Thymus (tissue), 14 donors: ENCODE measurements at places on chromosomes 13 and 19. TPM values are rescaled to one million over a fixed set of nuclear protein-coding genes. Genes with fewer than 3 reads are reported as not detected.

Gene GSX1
- 0.19 TPM for total RNA-seq

Gene STOML3
- total RNA-seq: 0.05 TPM

Gene URAD
- total RNA-seq: 0.38 TPM

Gene PSPN
- total RNA-seq: 0.90 TPM

Gene NR1H2
- 27.9 TPM for total RNA-seq

Gene CCDC8
- total RNA-seq: 10.3 TPM

Gene OR10H5
- total RNA-seq: not detected

Gene NALCN
- 0.28 TPM for total RNA-seq

Gene MIR17HG
- 10.2 TPM for total RNA-seq

Gene CD37
- 31.6 TPM for total RNA-seq

Gene CRB3
- 1.1 TPM for total RNA-seq

Gene RETN
- total RNA-seq: 9.5 TPM

Gene ATP4B
- total RNA-seq: 0.38 TPM

Gene GRIK5
- total RNA-seq: 0.33 TPM

Gene LRG1
- total RNA-seq: 0.52 TPM

Gene ZNF793
- total RNA-seq: 2.5 TPM

Gene ZNF835
- 0.71 TPM for total RNA-seq

Gene ZNF44
- 7.1 TPM for total RNA-seq

Gene TSHZ3
- total RNA-seq: 0.28 TPM

Gene C3
- total RNA-seq: 46.1 TPM

Gene MKNK2
- total RNA-seq: 59.4 TPM

Gene TDRD12
- total RNA-seq: 2.6 TPM

Gene RASGRP4
- total RNA-seq: 1.1 TPM

Gene NPAS1
- total RNA-seq: 0.09 TPM

Gene SLC25A30
- 2.9 TPM for total RNA-seq

Gene CYP4F8
- total RNA-seq: 0.28 TPM

Gene MTUS2
- 0.09 TPM for total RNA-seq

Gene GJB6
- 24.1 TPM for total RNA-seq

Gene MRPL34
- 78.3 TPM for total RNA-seq

Gene RANBP3
- 36.7 TPM for total RNA-seq

Gene ZNF763
- total RNA-seq: 4.4 TPM

Gene MBD3L2
- total RNA-seq: 0.09 TPM

Gene KCNRG
- 2.4 TPM for total RNA-seq
